Hematopoietic multipotent progenitor cell (in vitro differentiated cells): ENCODE measurements at places on chromosomes 4 and X.

- DNase-seq: no peak
Measured at GRCh38 chrX:96791559-96791958, 92.1 kb upstream of the RPA4 start.

- no peak for DNase-seq
Measured at GRCh38 chr4:156173486-156173885, 219.8 kb upstream of the CTSO start.

DNA sequence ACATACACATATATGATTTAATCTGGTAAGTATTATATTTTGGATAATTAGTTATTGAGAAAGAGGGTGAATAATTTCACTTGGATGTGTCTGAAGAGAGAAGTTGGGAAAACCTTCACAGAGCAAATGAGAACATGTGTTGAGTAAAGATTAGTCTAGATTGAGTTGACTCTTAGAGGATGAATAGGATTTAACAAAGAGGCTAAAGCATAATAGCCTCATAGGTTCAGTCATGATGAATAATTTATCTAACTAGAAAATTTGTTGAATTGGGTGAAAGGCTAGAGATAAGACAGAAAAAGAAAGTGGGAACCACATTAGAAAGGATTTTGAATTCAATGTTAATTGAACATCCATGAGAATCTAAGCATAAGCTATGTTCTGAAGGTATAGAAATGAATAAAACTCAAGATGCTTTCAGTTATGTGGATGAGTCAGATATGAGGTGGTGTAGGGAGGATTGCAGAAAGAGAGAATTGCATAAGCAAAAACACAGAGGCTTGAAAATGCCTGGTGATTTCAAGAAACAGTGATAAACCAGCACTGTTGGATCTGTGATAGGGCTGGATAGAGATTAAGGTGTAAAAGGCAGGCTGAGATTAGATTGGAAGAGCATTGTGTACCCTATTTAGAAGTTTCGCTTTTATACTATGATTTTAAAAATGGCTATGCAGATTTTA, 207.6 kb upstream of the NR3C2 start:
- DNase-seq: no peak

DNA sequence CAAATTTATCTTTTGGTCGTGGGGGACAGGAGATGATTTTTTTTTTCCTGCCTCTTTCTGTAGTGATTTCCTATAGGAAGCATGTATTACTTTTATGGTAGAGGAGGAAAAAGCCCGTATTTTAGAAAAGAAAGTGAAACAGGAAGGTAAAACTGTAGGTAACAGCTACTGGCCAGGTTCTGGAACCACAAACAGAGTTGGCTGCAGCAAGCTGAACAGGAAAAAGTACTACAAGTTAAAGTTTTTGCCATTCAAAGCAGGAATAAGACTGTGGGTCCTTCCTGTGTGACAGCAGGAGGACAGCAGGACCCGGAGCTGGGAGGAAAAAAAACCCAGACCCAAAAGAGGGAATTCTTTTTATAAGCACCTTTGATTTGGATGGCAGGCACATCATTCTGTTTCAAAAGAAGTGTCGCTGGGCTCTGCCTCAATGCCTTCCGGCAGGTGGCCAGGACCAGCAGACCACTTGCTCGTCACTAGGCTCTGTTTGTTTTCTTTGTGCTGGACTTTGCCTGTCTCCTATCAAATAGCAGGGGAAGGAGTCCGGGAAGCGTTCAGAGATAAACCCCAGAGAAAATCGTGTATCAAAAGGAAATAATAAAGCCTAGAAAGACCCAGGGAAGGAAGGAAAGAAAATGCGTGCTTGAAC, 277.9 kb downstream of the ADGRA3 start:
- DNase-seq: no peak

- peak; percentile 24 for DNase-seq
Measured at GRCh38 chr4:186132577-186133242, 28.2 kb downstream of the FAM149A start.

GRCh38 chr4:174005422-174005821, 278.0 kb downstream of the FBXO8 start:
- no peak for DNase-seq

DNA sequence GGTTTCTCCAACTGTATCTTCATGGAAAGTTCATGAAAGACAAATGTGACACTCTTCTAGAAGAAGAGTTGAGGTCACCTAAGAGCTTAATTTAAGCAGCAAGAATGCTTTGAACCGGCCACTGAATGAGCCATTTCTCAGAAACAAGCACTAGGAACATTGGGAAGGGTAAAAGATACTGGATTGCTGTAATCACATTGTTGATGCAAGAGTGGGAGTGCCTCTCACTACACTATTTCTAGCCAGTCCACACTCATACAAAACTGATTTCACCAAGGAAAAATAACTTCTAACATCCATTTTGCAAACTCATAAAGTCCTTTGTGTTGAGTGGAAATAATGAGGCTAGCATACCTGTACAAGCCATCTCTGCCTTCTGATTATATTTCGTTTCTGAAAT, 220.3 kb downstream of the RELL1 start:
- DNase-seq: no peak

DNA sequence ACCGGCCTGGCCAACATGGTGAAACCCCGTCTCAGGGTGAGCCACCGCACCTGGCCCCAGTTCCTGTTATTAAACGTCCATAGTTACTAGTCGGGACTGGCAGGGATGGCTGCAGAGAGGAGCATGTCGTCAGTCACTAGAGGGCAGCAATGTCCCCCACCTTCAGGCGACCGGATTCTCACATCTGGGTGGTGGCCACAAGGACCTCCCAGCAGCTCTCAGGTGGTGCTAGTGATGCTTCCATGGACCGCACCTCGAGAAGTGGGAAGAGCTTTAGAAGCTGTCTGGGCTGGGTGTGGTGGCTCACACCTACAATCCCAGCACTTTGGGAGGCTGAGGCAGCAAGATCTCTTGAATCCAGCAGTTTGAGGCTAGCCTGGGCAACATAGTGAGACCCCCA, 13.3 kb upstream of the IL3RA start:
- DNase-seq: peak; percentile 86

GRCh38 chrX:85243155-85243554, 424 bp downstream of the SATL1 start:
- peak; percentile 5 for DNase-seq

- DNase-seq: no peak
Measured at GRCh38 chr4:15488136-15488535, 18.5 kb downstream of the CC2D2A start.

GRCh38 chr4:139142087-139142486, 34.9 kb downstream of the ELF2 start:
- DNase-seq: no peak

DNA sequence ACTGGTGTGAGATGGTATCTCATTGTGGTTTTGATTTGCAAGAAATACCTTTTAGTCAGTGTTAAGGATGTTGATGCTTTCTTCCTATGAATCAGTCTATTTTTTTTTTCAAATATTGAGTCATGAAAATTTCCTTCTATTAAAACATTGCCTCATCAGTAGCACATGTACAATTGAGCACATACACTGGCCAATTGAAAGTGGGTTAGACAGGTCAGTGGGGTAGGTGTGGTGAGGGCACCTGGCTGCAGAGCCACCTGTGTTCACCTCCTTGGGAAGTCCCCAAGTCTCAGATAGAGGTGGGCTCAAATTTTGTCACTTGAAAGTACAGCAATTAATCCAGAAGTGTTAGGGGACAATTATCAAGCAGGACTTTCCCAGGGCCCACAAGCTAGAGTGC, 243.7 kb downstream of the SPRY1 start:
- no peak for DNase-seq

DNA sequence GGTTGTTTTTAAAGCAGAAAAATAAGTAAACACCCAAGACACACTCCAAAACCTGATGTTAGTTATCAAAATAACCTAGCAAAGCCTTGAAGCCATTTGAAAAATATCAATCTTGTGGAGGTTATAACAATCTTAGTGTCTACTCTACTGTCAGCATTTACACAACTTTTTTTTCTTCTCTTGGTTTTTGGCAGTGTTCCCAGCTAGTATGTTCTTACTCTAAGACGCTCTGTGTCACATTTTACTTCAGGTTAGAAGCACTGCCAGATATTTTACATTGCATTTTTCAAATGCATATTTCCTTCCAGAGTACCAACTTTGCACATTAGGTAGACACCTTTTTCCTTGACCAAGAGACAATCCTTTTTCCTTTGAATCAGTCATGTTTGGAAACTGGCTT, 114.0 kb upstream of the INPP4B start:
- DNase-seq: no peak

DNA sequence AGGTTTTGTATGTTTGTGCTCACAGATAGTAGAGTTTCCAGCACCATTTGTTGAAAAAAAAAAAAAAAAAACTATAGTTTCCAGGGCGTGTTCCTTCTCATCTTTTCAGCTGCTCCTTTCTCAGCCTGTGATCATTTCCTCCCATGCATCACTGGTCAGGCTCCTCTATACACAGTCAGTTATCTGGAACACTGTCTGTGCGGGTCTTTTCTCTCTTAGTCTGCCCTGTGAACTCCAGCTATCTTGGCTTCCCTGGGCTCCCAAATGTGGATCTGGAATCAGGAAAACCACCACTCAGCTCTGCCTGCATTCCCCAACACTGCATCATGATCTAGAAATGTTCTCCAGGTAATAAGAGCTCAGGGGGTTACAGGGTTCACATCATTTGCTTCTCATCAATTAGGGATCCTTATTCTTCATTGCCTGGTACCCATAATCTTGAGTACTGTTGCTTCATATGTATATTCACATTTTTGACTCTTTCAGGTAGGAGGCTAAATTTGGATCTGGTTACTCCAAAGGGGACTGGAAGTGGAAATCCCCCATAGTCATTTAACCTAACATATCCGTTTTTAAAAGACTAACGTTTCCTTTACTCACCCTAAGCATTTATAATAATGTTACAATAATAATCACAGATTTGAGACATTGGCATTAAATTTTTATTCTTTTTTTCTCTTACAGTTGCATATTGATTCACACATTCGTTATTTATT, 221.8 kb upstream of the KLF3 start:
- DNase-seq: no peak

GRCh38 chr4:83112231-83112630, 2.3 kb downstream of the PLAC8 start:
- DNase-seq: peak; percentile 81

DNA sequence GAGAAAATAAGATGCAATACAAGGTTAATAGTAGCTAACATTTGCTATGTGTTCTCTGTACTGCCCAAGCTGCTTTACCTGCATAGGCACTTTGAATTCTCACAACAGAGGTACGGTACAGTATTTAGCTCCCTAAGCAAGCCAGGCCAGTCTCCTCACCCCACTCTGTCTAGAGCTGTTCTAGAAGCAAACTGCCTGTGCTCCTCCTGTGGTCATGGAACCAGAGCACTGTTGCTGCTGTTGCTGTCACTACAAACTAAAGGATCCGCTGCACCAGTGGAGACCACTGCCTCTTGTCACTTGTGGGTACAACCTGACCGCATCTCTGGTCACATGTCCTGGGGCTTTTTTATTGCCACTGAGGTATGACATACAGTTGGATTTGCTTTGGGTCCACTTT, 19.6 kb downstream of the ZNF330 start:
- DNase-seq: no peak

DNA sequence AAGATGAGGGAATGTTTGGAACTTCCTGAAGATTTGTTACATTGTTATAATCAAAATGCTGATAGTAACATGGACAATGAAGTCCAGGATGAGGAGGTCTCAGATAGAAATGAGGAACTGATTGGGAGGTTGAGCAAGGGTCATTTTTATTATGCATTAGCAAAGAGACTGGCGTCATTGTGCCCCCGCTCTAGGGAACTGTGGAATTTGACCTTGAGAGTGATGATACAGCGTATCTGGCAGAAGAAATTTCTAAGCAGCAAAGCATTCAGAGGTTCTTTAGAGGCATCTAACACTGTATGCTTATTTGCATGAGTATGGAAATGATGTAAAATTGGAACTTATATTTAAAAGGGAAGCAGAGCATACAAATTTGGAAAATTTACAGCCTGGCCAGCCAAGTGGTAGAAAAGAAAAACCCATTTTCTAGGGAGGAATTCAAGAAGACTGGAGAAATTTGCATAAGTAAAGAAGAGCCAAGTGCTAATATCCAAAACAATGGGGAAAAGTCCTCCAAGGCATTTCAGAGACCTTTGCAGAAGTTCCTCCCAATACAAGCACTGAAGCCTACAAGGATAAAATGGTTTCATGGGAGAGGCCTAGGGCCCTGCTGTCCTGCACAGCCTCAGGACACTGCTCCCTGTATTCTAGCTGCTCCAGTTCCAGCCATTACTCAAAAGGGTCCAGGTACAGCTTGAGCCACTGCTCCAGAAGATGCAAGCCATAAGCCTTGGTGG, 483.0 kb upstream of the NDST4 start:
- DNase-seq: no peak

- DNase-seq: no peak
Measured at GRCh38 chr4:152064282-152064681, 303.5 kb upstream of the GATB start.

DNA sequence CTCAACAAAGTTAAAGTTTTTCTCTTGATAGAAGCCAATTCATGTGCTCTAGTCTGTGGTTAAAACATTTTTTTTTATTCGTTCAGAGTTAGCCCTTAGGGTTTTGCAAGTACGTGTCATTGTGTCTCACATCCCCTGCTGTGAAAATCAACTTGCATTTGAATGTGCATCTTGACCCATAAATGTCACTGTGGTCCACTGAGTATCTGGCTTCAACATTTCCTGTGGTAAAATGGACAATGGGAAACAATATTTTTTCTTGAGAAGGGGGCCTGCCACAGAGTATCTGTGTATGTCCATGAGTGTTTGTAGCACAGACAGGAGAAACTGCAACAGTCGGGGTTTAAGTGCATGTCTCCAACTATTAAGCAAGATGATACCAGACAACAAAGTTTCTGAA, 554.8 kb upstream of the TENM3 start:
- DNase-seq: no peak

DNA sequence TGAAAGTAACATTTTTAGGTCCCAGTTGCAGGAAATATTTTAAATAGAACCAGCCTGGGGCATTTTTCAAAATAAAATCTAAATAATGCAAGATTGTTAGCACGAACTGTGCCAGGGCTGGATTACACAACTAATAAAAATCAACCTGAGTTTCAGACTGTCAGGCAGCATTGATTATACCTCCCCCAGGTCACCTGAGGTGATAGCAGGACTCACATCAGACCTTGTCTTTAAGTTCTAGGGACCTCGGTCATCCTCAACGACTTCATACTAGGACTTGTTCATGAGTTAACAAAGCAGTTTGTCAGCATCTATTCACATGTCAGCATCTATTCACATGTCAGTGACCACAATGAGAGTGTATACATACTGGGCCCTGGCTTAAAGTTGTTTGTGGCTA, 8.7 kb upstream of the TEX13A start:
- no peak for DNase-seq

DNA sequence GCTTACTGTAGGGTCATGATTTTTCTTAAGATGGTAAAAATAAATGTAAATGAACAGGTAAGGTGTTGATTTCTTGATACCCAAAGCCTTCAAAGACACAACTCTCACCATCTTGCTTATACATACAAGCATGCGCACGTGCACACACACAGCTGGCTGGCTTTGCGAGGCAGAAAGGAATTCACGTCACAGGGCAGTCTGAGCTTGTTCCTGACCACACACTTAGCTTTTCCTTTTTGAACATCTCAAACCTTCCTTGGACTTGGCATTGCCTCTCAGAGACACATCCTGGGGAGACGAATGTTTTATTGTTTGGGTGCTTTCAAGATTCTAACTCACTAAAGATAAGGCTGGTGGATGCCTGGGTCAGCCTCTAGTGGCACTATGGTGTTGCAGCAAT, 175.0 kb downstream of the NHS start:
- DNase-seq: no peak
